ENCODE measurements at places on chromosomes 3 and 15.

- no peak for DNase-seq
Observed at GRCh38 chr15:74593122-74593521, 22.5 kb upstream of the CLK3 start.

DNA sequence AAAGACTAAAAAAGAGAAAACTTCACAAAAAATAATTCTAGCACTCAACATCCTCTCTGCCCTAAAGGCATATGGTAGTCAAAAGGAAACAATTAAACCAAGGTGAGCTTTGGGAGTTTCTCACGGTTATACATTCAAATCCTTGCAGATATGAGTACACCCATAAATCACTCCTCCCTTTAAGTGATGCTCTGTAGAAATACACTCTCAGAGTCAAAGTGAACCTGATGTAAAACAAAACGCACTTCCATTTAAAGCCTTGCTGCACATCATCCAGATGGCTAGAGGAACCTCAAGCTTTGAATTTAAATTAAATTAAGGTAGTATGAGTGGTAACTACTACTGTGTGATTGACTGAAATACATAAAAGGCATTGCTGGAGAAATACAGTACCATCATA, 36.0 kb upstream of the AADAC start:
- no peak for DNase-seq

- DNase-seq: no peak
Observed at GRCh38 chr15:67047149-67047661, 18.2 kb upstream of the SMAD3 start.

DNA sequence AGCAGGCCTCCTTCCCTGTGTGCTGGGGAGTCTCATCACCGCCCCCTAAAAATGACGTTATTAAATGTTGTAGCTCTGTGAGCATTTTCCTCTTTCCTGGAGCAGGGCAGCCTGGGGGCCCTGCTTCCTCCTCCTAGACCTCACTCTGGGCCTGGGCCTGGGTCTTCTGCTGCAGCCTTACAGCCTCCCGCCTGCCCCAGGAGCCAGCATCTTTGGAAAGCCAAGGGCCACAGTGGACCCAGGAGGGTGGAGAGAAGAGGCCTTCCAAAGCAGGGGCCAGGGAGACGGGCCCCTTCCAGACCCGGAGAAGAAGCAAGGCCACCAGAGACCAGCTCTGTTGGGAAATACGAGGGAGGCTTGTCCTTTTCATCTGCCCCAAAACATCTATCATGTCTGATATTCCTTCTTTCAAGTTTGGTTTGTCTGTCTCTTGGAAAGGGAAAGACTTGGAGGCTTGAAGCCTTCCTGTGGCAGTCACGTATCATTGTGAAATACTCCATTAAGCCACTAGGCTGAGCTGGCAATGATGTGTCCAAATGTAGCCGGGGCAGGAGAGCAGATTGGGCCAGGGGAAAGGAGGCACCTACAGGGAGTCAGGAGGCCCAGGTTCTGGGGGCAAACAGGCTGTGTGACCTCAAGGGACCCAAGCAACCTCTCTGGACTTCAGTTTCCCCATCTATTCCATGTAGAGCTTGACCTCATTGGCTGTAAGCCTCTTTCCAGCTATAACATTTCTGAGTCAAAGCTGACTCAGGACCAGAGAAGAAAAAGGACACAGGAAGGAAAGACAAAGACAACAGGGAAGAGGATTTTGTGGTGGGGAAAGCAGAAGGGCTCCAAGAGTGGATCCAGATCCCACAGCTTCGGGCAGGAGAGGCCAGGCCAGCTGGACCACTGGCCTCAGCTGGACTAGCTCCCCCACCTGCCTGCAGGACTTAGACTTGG, 31.1 kb downstream of the CYP11A1 start:
- DNase-seq: no peak

DNA sequence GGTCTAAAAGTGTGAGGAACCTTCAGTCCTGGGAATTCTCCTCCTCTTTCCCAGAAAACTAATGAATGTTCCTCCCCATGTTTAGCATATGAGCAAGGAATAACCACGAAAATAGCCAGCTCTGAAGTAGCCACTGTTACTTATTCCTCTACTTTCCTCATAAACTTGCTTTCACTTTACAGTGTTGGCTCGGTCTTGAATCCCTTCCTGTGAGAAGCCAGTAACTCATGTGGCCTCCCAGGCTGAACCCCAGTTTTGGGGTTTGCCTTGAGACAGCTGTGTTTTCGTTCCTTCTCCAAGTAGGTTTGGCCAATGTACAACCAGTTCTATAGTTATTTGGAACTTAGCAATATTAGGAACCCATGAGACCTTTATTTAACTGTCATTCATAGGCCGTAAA, 195.0 kb downstream of the CNTN6 start:
- DNase-seq: no peak

GRCh38 chr3:112734736-112735350, 93.9 kb upstream of the CCDC80 start:
- DNase-seq: peak; percentile 73

- peak; percentile 93 for DNase-seq
Observed at GRCh38 chr15:98954411-98954810, 53.2 kb downstream of the PGPEP1L start.

GRCh38 chr3:42539871-42540714, 37.6 kb downstream of the VIPR1 start:
- DNase-seq: peak; percentile 47

DNA sequence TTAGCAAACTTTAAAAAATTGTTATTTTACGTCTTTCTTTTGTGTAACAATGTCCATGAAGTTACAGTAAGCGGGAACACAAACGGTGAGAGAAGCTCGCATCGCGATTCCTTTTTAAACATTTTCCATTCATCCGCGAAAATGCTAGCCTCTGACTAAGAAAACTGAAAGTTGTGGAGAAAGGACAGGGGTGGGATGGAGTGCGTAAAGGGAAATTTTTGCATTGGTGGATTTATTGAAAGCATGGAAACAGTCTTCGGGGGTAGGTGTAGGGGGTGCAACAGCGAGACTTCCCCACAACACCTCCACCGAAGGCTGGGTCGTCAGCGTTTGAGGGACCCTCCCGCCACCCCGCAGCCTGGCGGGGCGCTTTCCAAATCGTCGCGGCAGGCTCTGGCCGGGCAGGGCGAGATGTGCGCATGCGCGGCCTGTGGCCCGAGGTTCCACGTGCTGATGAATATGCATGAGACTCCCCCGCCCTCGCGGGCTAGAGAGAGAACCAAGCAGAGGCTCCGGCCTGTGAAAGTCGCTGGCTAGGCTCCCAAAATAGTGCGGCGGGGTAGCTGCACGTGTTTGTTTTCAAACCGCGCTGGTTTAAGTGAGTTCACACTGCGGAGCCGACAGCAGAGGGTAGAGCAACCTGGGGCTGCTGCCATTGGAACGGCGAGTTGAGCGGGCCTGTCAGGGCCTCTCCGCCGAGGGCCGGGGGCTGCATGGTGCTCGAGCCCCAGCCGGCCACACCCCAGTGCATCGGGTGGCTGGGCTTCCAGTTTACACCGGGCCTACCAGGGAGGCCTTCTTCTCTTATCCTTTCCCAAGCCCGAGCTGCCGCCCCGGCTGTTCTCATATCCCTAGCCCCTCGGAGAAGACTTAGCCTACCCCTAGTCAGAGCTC, 9.9 kb downstream of the ZIC1 start:
- DNase-seq: no peak

- no peak for DNase-seq
Observed at GRCh38 chr15:61729646-61730045, 330.6 kb downstream of the VPS13C start.

DNA sequence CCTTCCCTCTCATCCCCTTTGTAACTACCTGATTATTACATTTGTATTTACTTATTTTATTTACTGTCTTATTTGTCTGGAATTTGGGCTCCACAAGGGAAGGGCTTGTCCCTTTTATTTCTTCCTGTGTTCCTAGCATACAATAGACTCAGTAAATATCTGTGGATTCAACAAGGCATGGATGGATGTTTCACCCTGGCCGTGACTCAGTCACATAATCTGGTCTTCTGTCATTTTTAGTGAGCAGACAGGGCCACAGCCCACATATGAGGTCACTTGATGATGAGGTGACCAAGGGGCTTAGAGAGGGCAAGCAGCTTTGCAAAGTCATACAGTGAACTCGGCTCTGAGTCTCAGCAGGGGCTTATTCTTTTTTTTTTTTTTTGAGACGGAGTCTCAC, 7.8 kb upstream of the DAG1 start:
- DNase-seq: no peak

DNA sequence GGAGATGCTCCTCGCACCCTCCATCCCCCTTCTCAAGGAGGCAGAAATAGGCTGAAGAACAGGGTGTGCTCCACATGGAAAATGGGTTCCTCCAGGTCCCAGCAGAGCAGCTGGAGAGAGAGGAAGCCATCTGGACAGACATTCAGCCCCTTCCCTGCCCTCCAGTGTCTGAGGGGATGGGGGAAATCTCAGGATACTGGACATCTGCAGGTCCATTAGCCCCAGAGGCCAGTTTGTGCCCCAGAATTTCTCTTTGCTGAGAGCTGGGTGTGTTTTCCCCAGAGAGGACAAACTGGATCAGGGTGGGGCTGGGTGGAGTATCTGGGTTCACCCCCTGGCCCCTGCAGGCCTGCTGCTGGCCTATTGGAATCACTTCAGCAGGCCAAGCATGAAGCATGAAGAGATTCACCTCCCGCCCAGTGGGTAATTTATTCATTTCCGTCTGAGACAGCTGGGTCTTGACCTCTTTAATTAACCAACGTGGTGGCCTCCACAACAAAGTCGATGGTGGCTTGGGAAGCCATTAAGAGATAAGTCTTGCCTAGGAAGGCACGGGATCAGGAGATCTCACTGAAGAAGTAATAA, 4.6 kb downstream of the FAM3D start:
- DNase-seq: no peak

All from adrenal gland (tissue), 19 donors.